ENCODE measurements at places on chromosomes 1 and 21.

DNA sequence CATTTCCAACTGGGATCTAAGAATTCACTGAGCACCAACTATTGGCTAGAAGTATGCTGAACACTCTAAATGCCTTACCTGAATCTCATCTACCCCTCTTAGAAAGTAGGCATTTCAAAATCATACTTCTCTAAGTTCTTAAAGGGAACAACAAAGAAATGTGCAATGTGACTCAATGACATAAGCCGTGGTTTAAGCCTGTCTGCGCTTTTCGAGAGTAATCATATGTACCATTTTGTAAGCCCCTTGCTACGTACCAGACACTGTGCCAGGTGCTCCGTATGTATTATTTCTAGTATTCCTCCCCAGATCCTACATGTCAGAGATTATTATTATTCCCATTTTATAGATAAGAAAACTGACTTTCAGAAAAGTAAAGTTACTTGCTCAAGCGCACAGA is 454.2 kb downstream of the SETD4 start:
- DNase-seq, result no peak

DNA sequence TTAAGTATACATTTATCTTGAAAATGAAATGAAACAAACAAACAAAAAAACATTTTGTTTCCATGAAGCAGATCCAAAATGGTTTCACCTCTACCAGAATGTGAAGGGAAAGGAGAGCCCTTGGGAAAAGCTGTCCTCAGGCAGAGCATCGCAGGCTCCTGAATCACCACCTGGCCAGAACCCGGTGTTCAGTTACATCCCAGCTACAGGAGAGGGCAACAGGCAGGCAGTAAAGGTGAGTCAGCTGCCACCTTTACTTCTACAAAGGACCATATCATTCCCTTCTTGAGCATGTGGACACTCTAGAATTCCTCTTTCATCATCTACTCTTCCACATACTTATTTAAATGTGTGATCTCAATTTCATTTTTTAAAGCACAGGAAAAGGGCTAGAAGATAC is 151.2 kb downstream of the PIGK start:
- no peak for DNase-seq

DNA sequence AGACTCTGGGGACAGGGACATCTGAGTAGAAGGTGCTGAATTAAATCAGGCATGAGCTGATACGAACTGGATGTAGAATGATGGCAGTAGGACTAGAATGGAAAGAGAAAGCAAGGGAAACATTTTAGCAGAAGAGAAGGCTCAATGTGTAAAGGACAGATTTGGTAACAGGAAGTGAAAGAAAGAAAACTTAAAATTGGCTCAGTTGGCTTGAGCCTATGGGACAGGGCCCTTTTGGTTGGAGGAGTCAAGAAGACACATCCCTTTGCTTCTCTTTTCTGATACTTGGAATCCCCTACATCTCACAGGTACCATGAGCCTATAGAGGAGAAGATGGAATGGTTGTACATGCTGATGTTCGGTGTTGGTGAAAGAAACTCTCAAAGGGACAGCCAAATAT is 300.6 kb upstream of the PLXNA2 start:
- DNase-seq, result no peak

DNA sequence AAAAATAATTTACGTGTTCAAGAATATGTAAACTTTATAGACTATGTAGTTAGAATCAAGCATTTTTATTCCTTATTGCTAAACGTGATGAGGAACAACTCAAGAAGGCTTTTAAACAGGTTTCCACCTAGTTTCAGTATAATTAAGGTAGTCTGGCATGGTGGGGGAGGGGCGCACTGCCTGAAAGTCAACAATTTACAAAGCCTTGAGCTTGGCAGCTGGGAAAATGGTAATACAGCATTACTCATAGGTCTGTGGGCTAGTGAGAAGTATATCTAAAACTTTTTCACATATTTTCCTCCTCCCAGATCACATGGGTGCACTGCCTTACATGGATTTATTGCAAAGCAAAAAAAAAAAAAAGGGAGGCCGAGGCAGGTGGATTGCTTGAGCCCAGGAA is 75.2 kb downstream of the EVI5 start:
- peak; percentile 8 for DNase-seq

DNA sequence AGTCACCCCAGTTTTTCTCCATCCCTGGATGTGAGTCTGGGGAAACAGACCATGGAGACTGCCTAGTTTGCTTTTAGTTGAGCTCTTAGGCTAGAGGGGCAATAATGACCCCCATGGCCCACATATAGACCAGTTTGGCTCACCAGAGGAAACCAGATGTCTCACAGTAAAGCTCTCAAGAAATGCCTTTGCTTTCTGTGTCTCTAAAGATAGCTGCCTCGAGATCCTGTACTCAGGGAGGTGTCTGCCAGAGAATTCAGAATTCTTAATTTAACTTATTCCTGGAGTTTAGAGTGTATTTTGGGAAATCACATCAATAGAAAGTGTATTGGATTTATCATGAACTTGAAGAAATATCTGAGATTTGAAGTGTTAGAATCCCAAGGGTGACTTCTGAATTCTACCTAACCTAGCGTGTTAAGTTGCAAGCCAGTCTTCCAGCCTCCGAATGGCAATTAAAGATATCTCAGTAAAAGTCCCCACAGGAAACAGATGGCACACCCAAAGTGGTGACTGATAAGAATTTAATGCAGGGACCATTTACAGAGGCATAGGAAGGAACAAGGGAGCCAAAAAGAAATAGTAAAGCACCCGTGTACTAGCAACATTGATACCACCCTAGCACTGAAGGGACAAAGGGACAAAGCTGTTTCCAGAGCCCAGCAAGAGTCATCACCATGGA is 37.1 kb downstream of the STYXL2 start:
- DNase-seq, result no peak

GRCh38 chr1:209404577-209404976 is 178.9 kb upstream of the CAMK1G start:
- DNase-seq, result no peak

DNA sequence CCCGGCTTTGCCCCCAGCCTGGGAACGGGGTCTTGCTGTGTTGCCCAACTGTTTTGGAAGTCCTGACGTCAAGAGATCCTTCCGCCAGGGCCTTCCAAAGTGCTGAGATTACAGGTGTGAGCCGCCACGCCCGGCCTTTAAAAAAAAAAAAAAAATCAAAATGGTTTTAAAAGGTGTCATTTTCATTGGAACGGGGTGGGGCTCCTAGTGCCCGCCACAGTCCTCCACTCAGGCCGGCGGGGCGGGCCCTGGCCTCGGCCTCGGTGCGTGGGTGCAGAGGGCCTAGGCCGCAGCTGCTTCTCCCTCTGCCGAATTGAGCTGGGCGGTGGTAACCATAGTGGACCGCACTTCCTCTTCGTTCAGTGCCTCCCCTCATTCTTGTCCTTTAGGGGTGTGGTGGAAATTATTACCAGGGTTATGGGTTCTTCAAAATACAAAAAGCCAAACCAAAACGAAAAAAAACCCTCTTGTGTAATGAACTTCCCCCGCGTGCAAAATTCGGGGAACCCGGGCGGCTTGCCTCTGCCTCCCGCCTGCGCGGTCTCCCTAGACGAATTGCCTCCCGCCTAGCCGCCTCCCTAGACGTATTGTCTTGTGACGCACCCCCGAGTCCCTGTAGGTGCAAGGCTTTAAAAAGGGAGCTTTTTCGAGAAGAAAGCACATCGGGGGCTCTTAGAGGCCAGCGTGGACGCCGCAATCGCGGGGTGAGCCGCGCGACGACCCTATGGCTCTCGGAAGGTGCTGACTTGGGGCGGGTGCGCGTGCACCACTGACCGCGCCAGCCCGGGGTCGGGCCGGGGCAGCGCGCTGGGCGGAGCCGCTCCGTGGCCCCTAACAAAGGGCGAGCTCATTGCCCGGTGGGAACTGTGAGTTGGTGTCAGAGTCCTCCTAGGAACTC is 10.5 kb upstream of the SPEN start:
- DNase-seq, result no peak

GRCh38 chr1:56024155-56024554 is 555.2 kb downstream of the PLPP3 start:
- DNase-seq, result no peak

DNA sequence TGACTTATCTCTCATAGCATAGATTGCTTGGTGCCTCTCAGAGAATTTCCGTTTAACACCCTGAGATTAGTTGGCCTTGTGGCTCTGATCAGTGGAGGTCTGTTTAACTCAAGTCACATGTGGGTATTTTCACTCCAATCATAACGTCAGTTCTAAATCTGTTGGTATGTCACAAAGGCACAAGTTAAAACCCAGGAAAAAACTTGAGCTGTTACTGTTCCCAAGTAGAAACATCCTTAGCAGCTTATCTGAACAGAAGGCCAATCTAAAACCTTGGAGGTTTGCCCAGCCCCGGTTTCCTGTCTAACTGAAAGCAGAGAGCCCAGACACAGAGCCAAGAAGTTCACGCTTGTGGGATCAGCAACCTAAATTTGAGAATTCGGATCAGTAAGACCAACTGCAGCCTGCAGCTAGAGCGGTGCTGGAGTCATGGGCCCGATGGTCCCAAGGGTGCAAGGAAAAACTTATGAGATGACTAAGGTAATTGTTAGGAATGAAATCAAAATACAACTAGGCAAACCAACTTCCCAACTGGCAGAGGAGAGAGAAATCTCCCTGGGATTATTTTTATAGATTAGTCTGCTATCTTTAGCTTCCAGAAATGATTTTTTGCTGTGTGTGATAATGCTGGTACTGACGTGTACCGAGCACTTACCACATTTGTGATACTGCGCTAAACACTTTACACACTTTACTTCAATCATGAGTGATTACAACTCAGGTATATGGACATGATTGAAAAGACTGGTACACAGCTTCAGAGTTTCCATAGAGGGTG is 90.2 kb upstream of the C1orf21 start:
- peak; percentile 73 for DNase-seq

- peak; percentile 53 for DNase-seq
These were observed 838.2 kb upstream of the RGS18 start for GRCh38 chr1:191320062-191320461.

- no peak for DNase-seq
These were observed 110.9 kb upstream of the CYYR1 start for GRCh38 chr21:26683996-26684395.

DNA sequence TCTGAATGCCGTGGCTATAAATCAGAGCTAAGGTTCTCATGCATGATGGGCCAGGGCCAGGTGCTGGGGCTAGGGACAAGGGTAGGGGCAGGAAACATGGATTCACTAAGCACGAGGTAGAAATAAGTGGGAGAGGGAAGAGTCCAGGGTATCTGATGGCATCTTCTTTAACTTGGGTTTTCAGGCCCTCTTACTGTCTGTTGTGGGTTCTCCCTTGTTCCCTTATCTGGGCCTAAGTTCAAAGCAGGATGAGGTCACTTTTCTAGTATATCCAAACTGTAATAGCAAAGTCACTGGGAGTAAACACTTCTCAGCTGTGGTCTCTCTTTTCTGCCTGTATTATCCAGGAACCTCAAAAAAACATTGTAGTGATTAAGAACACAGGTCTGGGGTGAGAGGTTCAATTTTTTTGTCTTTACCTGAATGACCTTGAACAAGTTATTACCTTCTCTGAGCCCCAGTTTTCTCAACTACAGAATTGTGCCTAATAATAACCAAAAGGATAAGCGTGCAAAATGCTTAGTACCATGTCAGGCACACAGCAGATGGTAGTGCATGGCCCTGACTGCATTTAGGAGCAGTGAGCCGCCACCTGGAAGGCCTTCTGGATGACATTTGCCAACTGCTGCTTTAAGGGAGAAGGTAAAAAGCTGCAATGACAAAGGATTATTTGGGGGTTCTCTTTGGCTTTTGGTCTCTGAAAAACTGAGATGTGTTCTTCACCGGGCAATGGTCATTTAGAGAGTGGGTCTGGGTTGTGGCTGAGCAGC is 53.6 kb upstream of the A3GALT2 start:
- DNase-seq, result no peak

Data from BE2C (cell line).